ENCODE measurements at places on chromosomes 6 and 20. TPM values are rescaled to one million over a fixed set of nuclear protein-coding genes. Genes with fewer than 3 reads are reported as not detected.

UBE2C gene
- not detected for total RNA-seq

ZHX3 gene
- 183 TPM for total RNA-seq

GRCh38 chr6:118787724-118788423 lies 106.1 kb upstream of the ASF1A start:
- peak; percentile 45 for ATAC-seq

ALDH5A1 gene
- total RNA-seq, result 3.1 TPM

DNA sequence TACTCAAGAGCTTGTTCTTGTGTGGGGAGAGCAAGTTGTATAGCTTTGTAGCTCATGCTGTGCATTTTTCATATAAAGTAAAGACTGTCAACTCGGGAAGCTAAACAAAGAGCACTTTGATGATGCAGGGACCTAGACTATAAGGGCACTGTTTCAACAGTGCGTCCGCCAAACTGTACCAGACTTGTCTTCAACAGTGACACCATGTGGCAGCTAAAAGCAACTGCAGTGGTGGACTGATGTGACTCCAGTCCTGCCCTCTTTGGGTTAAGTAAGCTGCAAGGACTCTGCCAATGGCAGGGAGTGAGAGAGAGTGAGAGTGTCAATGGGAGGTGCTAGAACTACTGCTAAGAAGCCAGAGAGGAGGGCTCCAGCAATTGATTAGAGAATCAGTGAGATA lies 48.1 kb upstream of the MC3R start:
- ATAC-seq, result no peak

DNA sequence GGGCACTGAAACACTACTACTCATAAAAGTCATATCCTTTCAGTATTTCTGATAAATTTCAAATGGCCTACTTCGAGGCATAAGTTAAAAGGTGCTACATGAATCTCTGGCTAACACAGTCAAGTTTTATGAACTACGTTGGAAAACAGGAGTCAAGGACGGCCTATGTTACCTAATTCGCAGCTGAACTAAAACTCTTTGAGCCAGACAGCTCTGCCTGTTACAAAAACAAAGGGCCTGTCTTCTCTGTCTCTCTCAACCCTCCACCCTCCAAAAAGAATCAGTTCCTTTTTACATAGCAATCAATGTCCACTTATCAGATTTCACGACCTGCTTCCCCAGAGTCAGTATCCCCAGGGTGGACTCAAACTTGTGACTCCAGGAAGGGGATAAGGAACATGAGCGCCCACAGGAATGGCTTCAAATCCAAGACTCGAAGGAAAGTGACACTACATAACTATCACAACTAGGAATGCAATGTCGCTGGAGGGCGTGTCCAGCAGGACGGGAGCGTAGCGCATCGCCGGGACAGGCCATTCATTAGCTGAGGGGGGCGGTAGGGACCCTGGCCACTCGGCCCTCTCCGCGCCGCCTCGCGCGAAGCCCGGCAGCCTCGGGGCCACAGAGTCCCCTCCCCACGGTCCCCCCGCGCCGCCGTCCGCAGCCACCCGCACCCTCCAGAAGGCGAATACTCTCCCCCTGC lies 591 bp downstream of the IBTK start:
- peak; percentile 46 for ATAC-seq

- ATAC-seq, result peak; percentile 81
Measured at GRCh38 chr6:150697515-150697914, 97.8 kb downstream of the PLEKHG1 start.

GRCh38 chr6:142848156-142848555 lies 96.8 kb downstream of the HIVEP2 start:
- no peak for ATAC-seq

- no peak for ATAC-seq
Measured at GRCh38 chr6:157559201-157559756, 178.3 kb downstream of the ZDHHC14 start.

DNA sequence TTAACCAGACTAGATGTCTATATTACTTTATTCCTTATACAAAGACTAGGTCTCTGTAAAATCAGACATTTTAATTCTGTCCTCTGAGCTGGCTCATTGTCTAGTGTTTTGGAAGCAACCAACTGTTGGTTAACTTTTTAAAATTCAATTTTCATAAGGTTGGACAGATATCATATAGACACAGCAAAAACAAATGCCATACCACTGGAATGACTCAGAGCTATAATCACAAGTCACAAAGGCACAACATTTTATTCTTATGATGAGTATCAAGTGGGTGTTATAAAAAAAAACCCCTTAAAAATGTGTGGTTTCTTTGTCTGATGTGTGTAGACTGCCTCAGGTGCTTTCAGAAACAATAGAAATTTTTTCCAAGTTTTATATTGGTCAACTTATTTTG lies 296.2 kb upstream of the MARCKS start:
- ATAC-seq, result no peak

GRCh38 chr20:49283703-49284625 lies 6.1 kb upstream of the ZNFX1 start:
- no peak for ATAC-seq

HTR1B gene
- 0.27 TPM for total RNA-seq

TP53TG5 gene
- not detected for total RNA-seq
